ENCODE measurements at places on chromosomes 11 and 22. TPM values are rescaled to one million over a fixed set of nuclear protein-coding genes. Genes with fewer than 3 reads are reported as not detected.

DNA sequence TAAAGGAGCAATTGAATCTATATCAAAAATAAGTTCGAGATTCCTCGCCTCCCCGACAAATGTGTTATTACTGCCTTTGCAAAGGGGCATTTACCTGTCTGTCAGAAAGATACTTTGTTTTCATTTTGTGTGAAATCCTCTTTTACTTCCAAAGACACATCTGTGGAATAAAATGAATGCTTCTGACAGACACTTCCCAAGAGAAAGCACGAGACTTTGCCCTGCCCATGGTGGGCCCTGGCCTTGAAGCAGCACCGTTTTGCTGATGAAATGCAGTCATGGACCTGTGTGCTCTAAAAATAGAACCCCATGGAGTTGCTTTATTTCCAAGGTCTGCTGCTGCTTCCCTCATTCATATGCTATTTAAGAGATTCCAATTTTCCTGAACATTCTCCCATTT, 85.9 kb upstream of the USP47 start:
- peaks cover 18% of the 10 kb centered on the region for H3K27me3 ChIP-seq
- no peaks in the 10 kb centered on the region for H3K4me1 ChIP-seq
- H3K36me3 ChIP-seq, result no peaks in the 10 kb centered on the region
- no peak for DNase-seq

GRCh38 chr11:129331217-129331616, 44.4 kb upstream of the BARX2 start:
- H3K4me1 ChIP-seq, result peaks cover 9% of the 10 kb centered on the region
- no peak overlapping the region for H3K4me3 ChIP-seq

DNA sequence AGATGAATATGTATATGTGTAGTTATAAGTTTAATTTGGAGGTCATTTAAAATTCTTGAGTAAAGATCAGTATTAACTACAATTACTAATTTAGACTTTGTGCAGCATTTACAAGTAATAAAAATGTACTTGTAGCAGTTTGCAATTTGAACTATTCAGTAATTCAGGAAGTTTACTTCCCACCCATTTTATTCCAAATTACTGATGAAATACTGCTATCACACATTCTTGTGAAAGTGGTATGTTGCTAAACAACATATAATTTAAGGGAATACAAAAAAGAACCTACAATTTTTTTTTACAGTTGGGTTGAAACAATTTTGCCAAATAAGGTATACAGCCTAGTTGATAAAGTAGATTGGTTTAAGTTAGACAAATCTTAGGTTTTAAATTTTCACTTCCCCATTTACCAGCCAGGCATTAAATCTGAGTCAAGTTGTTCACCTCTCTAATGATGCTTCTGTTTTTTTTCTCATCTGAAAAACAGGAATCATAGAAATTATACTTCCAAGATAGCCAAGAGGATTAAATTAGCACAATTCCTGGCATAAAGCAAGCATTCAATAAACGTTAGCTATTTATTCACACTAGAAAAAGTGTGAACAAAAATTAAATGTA, 45.3 kb downstream of the ZBTB44 start:
- no peak overlapping the region for H3K4me3 ChIP-seq
- H3K36me3 ChIP-seq, result peaks cover 1% of the 10 kb centered on the region
- no peak overlapping the region for H3K27ac ChIP-seq
- no peaks in the 10 kb centered on the region for H3K27me3 ChIP-seq

- H3K27me3 ChIP-seq, result peaks cover 3% of the 10 kb centered on the region
- H3K4me1 ChIP-seq, result no peaks in the 10 kb centered on the region
- H3K27ac ChIP-seq, result no peak overlapping the region
- no peak for DNase-seq
- H3K36me3 ChIP-seq, result no peaks in the 10 kb centered on the region
- no peak overlapping the region for H3K4me3 ChIP-seq
These were observed 22.9 kb downstream of the RAB39A start for GRCh38 chr11:107951155-107951554.

DNA sequence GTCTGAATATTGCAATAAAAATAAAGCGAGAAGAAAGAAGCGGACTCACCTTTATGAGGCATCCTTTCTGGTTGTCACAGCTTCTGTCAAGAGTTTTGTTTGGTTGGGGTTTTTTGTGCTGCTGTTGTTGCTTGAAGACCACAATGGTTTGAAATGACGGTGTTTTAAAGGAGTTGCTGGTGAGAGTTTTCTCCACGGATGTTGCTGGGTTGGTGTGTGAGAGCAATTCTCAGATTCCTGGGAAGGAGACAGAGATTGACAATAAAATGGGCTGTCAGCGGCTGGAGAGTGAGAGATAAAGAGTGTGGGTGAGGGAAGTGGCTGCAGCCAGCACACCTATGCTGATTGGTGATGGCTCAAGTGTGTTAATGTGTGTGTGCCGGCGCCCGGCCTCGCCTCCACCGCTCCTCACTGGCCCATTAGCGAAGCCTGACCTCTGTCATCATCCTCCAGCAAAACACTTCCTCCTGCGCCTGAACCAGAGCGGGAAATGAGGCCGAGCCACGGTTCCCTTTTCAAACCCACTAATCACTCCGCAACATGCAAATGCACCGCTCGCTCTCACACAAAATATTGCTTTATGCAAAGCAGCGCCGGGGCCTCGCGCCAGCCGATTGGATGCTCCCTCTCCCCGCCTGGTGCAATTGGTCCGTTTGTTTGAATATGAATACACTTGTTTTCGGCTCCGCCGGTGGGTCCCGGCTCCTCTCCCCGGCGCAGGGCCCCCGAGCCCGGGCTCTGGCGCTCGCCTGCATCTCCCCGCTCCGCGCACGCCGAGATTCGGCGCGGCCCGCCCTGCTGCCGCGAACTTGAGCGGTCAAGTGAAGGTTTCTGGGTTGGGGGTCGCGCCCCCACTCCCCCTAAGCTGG, at the start of gene PAX6:
TSS of gene PAX6 (minus strand) at position 544 of the 869 bp plus-strand sequence. CDS start 4,911 bp downstream, outside the sequence.
- peaks cover 9% of the 10 kb centered on the region for H3K36me3 ChIP-seq
- H3K4me3 ChIP-seq, result peak within 1 kb of the TSS; percentile 82
- peaks cover 52% of the 10 kb centered on the region for H3K4me1 ChIP-seq
- peak within 1 kb of the TSS; percentile 30 for H3K27ac ChIP-seq
- H3K27me3 ChIP-seq, result peaks cover 71% of the 10 kb centered on the region

DNA sequence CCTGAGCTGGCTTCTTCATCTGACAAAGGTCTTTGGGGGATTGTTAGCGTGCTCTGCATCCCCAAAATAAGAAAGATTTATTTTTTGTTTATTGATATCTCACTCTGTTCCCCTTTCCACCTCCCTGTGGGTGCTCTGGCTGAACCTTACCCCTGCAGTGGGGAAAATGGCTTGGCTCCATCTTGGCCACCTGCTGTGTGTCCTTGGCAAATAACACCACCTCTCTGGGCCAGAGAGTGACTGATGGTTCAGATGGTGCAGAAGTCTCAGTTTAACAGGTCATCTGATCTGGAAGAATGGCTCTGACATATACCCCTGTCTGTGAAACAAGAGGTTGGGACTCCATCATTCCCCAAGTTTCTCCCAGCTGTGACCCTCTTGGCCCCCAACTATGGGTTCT, 157.6 kb downstream of the MYO18B start:
- no peak overlapping the region for H3K4me3 ChIP-seq
- DNase-seq, result no peak
- no peak overlapping the region for H3K27ac ChIP-seq
- H3K36me3 ChIP-seq, result no peaks in the 10 kb centered on the region
- peaks cover 15% of the 10 kb centered on the region for H3K27me3 ChIP-seq

- no peaks in the 10 kb centered on the region for H3K4me1 ChIP-seq
- DNase-seq, result no peak
- no peak overlapping the region for H3K4me3 ChIP-seq
- no peak overlapping the region for H3K27ac ChIP-seq
These were observed 87.9 kb upstream of the B3GAT1 start for GRCh38 chr11:134499990-134500389.

Gene KCNA4
- total RNA-seq, result not detected

Gene OR51B4
- not detected for total RNA-seq
